ENCODE measurements at places on chromosomes 6 and 20. TPM values are rescaled to one million over a fixed set of nuclear protein-coding genes. Genes with fewer than 3 reads are reported as not detected.

GRCh38 chr6:161901740-161902426, 628.0 kb upstream of the AGPAT4 start:
- peak; percentile 12 for DNase-seq
- no peak overlapping the region for H3K4me3 ChIP-seq
- no peaks in the 10 kb centered on the region for H3K27me3 ChIP-seq

- H3K27me3 ChIP-seq: peaks cover 61% of the 10 kb centered on the region
- no peak overlapping the region for H3K4me3 ChIP-seq
- H3K27ac ChIP-seq: no peak overlapping the region
- DNase-seq: no peak
- H3K4me1 ChIP-seq: peaks cover 19% of the 10 kb centered on the region
- H3K36me3 ChIP-seq: no peaks in the 10 kb centered on the region
These were observed 13.7 kb upstream of the PRDM13 start for GRCh38 chr6:99592900-99593299.

DNA sequence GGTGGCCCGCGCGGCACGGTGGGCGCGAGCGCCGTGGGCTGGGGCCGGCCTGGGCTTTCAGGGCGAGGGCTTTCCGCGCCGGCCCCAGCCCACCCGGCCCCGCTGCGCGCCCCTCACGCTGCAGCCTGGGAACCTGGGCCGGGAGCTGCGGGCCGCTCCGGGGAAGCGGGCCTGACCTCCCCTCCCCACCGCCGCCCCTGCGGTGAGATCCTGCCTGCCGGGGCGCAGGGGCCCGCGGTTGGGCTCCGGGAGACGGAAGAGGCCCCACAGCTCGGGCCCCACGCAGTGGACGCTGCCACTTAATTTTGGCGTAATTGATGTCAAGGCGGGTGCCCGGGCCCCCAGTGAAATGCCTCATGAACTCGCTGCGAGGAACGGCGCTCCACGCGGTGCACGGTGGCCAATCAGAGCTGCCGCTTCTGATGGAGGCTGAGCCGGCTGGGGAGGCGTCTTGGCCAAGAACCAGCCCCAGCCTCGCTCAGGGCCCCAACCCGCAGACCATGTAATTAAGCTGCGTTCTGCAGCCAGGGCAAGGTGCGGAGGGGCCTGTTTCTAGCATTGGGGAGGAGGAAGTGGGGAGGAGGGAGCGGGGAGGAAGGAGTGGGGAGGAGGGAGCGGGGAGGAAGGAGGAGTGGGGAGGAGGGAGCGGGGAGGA, 96.1 kb upstream of the BHLHE23 start:
- H3K27ac ChIP-seq: no peak overlapping the region
- H3K36me3 ChIP-seq: no peaks in the 10 kb centered on the region
- H3K4me3 ChIP-seq: peak overlapping the region; percentile 10
- DNase-seq: peak; percentile 19
- H3K4me1 ChIP-seq: peaks cover 6% of the 10 kb centered on the region

ITCH gene
- 46.4 TPM for total RNA-seq

KCNK15 gene
- 0.27 TPM for total RNA-seq

OR2H1 gene
- total RNA-seq: not detected

All from muscle of leg (tissue), 16 donors.